HAP-1 (cell line): ENCODE measurements at places on chromosomes 4 and X.

DNA sequence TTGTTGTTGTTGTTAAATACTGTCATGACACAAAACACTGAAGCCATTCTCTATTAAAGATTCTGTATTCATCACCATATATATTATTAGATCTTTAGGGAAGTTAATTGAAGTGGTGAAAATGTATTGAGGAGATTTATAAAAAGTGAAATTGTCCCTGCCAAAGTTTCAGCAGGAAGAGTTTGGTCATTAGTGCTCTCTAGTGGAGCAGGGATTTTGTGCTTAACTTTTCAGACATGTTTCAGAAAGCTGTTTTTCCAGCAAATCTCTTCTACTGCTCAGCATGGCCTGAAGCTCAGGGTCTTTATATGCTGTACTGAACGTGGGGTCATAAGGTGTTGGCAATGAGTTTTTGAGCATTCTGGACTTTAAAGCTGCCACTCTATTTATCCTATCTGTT lies 36.7 kb upstream of the CXXC4 start:
- DNase-seq: no peak

GRCh38 chr4:102429553-102429952 lies 71.6 kb upstream of the NFKB1 start:
- DNase-seq: no peak

- no peak for DNase-seq
Measured at GRCh38 chrX:4253092-4253491, 539.6 kb upstream of the PRKX start.

GRCh38 chr4:141410839-141411238 lies 190.1 kb downstream of the ZNF330 start:
- DNase-seq: no peak

GRCh38 chrX:105211066-105211575 lies 9.4 kb downstream of the TEX13A start:
- no peak for DNase-seq

DNA sequence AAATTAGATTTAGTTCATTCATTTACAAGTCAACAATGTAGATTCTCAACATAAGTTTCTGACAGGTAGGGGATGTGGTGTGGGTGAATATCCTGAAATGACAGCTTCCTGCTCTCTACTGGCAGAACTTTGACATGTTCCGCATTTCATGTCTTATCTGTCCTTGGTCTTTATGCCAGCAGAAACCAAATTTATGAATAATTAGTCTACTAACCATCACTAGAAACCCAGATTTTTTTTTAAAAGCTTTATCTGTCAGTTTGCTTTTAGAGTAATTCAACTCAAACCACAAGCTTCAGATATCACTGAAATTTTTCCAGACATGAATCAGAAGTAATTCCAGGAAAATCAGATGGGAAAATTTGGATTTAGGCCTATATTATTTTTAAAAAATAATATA lies 17.9 kb downstream of the COQ2 start:
- DNase-seq: no peak
